ENCODE measurements at places on chromosomes 6 and 20.

DNA sequence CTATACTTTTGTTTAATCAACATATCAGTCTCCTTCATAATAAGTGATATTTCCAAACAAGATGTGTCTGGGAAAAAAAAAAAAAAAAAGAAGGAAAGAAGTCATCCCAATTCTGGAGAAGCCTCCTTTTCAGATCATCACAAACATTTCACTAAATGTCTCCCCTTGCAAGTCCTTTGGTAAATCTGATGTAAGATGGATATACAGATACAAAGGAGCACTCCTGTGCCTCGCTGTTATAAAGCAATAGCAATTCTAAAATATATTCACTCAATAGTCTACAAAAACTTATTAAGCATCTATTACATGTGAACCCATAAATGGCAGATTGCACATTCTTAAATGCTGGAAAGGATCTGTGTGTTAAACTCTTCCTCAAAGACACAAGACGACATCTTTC is 17.4 kb downstream of the STAU1 start:
- no peak for DNase-seq

DNA sequence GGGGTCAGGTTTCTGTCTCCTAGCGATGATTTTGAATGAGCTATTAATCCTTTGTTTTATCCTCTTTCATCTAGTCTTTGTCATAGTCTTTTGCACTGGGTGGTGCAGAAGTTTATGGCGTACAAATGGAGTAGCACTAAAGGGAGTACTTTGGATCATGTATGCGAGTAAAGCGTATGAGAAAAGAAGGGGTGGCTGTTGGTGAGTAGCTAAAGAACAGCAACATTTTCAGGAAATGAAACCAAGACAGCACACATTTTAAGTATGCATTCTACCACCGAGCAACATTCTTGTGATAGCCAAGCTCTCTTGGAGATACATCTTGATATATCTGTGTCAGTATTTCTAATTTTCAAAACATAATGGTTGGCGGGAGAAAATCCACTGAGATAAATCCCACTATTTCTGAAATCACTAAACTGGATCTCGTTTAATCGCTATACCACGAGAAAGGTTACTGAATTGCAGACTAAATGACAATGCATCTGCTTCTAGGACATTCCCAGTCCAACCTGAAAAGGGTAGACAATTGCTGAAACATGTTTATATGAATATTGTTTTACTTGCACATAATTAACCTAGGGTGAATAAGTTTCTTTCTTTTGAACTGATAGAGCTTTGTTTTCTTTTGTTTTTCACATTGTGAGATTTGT is 196.1 kb downstream of the TRIM27 start:
- DNase-seq, result peak; percentile 56

- DNase-seq, result no peak
Measured at GRCh38 chr6:971981-972640, 279.2 kb upstream of the EXOC2 start.

DNA sequence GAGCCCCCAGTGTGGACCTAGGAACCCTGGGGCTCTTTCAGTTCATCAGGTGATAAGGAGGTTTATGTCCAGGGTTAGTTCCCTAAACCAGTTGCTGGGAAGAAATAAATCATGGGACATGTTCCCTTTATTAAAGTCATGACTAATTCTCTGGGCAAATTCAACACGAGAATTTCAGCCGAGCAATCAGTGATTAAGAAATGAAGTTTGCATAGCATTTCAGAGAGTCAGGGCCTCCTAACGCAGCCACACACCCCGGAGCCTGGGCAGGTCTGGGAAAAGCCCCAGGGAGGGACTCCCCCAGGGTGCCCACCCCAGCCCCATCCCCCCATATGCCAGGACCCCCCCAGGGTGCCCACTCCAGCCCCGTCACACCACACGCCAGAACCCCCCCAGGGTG is 20.1 kb downstream of the SLCO4A1 start:
- no peak for DNase-seq

DNA sequence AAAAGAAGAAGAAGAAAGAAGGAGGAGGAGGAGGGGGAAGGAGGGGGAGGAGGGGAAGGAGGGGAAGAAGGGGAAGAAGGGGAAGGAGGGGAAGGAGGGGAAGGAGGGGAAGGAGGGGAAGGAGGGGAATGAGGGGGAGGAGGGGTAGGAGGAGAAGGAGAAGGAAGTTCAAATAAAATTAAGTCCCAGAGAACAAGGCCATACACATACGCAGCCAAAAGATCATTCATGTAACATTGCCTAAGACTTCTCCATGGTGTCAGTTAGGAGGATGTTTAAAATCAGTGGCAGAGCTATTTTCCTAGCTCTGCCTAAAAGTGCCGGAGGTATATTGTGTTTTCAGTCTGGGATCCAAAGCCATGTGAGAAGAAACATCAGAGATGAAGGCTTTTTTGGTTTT is 75.8 kb downstream of the PLCB4 start:
- DNase-seq, result no peak

- no peak for DNase-seq
Measured at GRCh38 chr6:157669323-157669722, 153.7 kb upstream of the SNX9 start.

- peak; percentile 85 for DNase-seq
Measured at GRCh38 chr20:49713753-49714712, at the start of gene B4GALT5. Gene B4GALT5 (minus strand): TSS chr20:49713878. CDS start chr20:49713690, 188 bp downstream.

DNA sequence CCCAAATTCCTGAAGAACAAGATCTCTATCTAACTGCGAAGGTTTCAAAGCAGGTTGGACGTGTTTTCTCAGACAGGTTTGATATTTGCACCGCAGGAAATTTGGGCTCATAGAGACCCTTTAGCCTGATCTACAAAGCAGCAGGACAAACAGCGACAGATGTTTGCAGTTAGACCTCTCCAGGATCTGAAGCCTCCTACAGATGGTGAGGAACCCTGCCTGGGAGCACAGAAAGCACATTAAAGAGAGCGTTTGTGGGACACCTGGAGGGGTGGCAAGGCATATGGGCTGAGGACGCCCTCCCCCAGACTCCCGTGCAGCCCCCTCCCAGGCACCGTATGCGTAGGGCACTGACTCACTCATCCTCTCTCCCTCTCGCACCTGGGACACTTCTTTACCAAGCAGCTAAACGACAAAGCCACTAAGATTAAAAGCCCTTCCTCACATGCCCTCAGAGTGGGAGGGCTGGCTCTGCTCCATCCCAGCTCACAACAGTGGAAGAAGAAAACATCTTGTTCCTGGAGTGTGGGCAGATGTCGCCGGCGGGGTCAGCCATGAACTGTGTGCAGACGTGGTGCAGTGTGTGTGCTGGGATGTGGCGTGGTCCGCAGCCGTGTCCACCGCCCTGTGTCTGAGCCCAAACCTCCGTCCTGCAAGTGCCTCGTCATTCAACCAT is 249.7 kb upstream of the AFDN start:
- DNase-seq, result no peak

- DNase-seq, result no peak
Measured at GRCh38 chr6:14288910-14289309, 171.3 kb downstream of the CD83 start.

DNA sequence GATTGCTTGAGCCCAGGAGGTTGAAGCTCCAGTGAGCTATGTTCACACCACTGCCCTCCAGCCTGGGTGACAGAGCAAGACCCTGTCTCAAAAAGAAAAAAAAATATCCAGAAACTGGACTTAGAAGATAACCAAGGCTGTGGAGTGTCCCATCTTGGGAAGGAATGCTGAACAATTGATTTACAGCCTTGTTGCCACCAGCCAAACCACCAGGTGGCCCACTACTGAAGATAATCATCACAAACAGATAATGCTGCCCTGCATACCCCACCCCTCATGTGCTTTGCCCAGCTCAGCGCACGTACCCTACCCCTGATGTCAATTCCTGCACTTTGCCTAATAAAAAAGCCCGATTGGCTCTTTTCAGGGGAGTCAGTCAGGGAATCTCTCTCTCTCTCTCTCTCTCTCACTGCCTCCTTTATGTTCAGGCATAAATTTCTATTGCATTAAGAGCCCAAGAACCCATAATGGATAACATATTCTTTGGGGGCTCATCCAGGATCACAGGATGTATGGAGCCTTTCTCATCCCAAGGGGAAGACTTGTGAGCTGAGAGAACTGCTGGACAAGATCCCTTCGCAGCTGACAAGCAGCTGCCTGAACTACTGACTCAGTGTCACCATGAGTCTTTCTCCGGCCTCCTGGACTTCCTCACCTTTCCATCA is 166.4 kb downstream of the CD24 start:
- DNase-seq, result no peak

DNA sequence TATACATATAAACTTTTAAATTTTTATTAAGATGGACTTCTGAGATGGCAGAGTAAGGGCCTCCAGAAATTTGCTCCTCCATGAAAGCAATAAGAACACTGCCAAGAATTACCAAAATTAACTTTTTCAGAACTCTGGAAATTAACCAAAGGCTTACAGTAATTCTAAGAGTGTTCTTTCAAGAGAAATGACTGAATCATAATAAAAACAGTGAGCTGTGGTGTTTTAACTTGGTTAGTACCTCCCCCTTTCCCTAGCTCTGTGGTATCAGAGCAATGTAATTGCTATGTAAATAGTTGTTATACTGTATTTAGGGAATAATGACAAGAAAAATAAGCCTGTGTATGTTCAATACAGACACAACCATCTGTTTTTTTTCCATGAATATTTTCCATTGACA is 19.0 kb downstream of the HECA start:
- DNase-seq, result no peak

DNA sequence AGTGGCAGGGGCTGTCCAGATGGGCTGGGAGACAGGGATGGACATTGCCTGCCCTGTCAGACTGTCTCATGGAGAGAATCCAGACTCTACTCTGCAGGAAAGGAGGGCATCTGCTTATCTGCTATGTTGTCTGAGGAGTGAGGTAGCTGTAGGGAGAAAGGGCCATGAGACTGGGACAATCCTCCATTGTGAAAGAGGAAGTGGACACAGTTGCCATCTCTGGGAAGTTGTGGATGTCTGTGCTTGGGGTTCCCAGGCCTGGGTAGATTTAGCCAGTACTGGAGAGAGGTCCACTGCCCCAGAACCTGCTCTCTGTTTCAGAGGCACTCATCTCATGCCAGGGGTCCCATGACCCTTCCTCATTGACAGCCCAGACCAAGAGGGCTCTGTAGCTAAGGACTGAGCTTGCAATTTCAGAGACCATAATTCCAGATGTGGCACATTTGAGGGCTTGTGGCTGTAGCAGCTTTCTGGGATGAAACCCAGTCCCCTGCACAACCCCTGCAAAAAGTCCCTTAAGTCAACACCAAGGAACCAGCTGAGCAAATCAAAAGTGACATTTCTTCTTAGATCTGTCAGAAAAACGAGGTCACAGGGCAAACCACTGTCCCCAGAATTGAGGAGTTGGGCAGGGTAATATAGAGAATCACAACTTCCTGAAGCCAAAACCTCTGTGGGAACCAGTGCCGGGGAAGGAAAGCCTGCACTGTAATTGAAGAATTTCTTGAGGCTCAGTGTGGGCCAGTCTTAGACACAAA is 4.1 kb upstream of the SIRPG start:
- no peak for DNase-seq

GRCh38 chr6:80466981-80467380 is 360.5 kb downstream of the BCKDHB start:
- no peak for DNase-seq

GRCh38 chr6:108559884-108560462 is 744 bp upstream of the FOXO3 start:
- DNase-seq, result no peak

GRCh38 chr6:15735567-15736265 is 72.9 kb upstream of the DTNBP1 start:
- no peak for DNase-seq

GRCh38 chr20:20214757-20215275 is 153.1 kb upstream of the INSM1 start:
- DNase-seq, result no peak

- no peak for DNase-seq
Measured at GRCh38 chr20:48054051-48054450, 268.8 kb upstream of the SULF2 start.

- DNase-seq, result no peak
Measured at GRCh38 chr6:99307295-99307907, 42.1 kb downstream of the FAXC start.

- no peak for DNase-seq
Measured at GRCh38 chr6:12815884-12816600, 99.5 kb downstream of the PHACTR1 start.

GRCh38 chr6:83853178-83854000 is at the start of gene RIPPLY2:
Gene RIPPLY2 (plus strand): TSS chr6:83853360. CDS start chr6:83853417, 57 bp downstream.
- DNase-seq, result no peak

GRCh38 chr20:47061549-47061948 is 166.9 kb downstream of the EYA2 start:
- DNase-seq, result no peak

DNA sequence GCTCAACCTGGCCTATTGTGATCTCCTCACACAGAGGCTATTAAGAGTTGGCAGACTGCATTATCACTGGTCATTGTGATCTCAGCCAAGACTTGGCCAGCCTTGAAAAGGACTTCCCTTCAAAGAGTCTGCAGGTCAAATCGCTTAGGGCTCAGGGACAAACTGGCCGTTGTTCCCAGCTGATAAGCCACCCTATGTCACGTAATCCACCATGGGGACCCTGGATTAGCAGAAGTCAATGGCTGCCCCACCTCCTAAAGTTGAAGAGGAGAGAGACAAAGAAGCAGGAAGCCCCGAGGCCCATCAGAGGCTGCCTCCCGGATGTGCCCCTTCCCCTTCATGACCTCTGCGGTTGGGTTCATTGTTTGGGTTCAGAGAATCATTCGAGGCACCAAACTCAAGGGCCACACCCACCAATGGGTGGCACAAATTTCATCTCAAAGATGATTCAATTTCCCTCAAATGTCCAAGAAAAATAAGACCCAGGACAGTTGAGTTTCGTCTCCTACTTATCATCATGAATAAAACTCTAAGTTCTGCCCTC is 56.6 kb downstream of the BPIFB1 start:
- DNase-seq, result no peak

- DNase-seq, result no peak
Measured at GRCh38 chr20:48261398-48261910, 476.2 kb upstream of the SULF2 start.

DNA sequence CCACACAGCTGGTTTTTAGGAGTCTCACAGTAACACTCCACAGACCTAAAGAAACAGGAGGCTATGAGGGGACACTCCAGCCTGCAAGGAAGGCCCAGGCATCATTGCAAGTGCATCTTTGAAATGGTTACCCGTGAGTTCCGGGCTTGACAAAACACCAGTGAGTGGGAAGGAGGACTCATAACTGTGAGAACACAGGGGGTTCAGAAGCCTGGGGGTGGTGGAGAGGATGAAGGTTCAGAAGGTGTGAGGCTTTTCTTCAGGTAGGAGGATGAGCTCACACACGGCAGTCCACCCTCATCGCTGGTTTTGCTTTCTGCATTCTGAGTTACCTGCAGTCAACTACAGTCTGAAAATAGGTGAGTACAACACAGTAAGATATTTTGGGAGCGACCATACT is 39.9 kb downstream of the MAP7 start:
- DNase-seq, result no peak
